NCI-H526 treated with DMSO at 0.1 percent for 48 hours (cell line): ENCODE measurements at places on chromosomes 13 and 19.

- peak; percentile 37 for DNase-seq
These were observed at the start of gene ELSPBP1 for GRCh38 chr19:47994209-47994802. ELSPBP1 (plus strand) TSS chr19:47994632; CDS start chr19:48008668, 14,036 bp downstream.

GRCh38 chr13:28451482-28452217 lies 43.3 kb downstream of the FLT1 start:
- DNase-seq, result no peak

DNA sequence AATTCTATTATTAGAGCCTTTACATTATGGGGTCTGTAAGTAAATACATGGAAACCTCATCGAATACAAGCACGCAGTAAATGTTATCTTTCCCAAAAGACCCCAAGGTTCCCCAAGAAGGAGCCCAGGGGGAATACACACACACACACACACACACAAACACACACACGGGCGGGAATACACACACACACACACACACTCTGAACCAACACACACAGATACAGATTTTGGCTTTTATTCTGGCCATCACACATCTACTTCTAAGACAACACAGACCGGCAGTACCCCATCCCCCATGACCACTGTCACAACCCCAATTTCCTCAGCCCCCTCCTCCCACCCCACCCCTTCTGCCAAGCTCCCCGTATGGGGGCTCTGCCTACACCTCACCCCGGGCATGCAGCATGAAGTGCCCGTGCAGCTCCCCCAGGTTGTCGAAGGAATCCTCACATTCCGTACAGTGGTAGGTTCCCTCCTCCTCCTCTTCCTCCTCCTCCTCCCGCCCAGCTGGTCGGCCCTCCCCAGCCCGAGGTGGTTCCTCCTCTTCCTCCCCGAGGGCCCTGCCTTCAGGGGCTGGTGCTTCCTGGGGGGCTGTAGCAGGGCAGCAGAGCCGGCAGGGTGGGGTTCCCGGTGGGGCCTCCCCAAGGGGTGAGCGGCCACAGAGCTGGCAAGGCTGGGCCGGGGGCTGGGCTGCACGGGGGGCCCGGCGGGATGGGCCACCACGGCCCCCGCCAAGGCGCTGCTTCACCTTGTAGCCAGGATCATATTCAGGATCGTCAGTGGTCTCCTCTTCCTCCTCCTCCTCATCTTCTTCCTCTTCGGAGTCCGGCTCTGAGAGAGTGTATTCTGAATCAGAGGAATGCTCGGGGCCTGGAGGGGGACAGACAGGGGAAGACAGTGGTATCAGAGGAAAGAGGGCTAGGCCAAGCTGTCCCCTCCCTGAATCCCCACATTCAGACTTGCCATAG lies 4.4 kb upstream of the SRRM5 start:
- no peak for DNase-seq

- no peak for DNase-seq
These were observed 17.9 kb downstream of the COG3 start for GRCh38 chr13:45482571-45483173.

DNA sequence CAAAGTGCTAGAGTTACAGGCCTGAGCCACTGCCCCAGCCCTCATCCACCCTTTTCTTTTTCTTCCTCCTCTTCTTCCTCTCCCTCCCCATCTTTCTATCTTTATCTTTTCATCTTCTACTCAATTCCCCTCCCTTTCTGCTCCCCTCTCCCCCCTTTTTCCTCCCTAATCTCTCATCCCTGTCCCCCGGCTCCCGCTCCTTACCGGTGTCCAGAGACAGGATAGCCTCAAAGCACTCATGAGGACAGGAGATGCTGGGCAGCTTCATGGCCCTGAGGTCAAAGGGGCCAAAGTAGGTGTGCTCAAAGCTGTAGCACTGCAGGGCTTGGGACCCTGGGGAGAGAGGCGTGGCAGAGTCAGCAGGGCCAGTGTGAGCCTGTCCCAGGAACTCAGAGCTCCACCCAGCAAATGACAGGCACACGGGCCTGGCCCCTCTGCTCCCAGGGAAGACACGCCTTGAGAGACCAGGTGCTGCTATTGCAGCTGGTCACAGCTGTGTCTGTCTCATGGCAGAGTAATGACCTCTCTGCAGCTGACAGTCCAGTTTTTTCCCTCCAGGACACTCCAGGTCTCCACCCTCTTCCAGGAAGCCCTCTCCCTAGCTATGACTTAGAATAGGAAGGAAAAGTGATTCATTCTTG lies 2.6 kb downstream of the LYPD5 start:
- no peak for DNase-seq

DNA sequence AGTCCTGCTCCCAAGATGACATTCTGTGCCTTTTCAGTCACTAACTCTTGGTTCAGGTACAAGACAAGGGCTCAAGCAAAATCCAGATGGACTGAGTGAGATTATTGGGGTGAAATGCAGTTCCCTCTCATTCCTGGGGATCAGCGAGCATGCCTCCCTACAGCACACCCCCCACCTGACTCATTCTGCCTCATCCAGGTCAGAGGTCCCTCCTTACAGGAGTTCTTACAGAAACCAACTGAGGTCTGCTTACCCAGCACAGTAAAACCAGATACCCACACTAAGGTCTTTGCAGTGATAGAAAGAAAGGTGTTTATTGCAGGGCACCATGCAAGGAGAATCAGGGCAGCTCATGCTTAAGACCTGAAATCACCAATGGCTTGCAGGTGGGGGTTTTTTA lies 21.6 kb upstream of the MRI1 start:
- no peak for DNase-seq

DNA sequence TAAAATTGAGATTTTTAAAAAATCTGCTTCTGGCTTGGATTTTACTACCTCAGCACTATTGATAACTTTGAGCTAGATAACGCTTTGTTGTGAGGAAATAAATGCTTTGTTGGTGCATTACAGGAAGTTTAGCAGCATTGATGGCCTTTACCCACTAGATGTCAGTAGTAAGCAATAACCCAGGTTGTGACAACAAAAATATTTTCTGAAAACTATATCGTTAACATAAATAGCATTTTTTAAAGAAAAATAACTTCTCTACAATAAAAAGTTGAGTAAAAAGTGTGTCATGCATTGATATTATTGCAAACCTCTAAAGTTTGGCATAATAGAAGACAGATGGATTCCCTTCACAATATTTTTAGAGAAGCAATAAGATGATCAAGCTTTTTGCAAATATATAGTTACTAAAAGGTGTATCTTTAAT lies 1246.5 kb downstream of the UQCRFS1 start:
- DNase-seq, result no peak

- DNase-seq, result no peak
These were observed 1421.5 kb upstream of the SPRY2 start for GRCh38 chr13:81762449-81762848.

DNA sequence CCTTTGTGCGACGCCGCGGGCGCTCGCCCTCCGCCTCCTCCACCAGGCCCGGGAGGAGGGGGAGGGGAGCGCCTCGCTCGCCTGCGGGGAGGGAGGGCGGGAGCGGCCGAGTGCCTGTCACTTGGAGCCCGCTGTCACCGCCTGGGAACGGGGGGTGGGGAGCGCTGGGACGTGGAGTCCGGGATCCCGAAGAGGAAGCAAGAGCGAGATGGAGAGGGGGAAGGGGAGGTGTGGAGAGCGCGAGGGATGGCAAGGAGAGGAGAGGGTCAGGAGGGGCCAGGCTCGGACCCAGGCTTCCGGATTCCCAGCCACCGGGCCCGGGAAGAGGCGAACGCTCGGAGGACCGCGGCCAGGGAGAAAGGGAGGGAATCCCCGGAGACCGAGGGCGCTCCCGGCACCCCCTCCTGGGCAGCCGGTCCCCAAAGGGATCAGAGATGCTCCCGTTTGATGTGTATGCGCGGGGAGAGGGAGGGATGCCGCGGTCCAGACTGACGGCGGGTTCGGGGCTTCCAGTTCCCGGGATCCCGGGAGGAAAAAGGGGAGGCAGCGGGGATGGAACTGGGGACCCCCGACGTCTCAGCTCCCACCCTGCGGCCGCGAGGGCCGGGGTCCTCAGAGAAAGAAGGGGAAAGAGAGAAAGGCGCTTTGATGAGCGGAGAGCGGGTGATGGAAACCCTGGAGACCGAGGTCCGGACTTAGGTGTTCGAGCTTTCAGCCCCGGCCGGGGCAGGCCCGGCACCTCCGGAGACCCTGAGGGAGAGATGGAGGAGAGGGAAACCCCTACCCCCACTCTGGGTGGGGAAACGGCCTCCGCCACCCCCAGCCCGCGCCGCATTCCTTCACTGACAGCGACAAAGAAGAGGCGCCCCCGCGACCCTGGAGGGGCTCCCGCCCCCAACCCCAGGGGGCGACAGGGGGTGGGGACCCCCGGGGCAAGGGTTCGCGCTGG lies 4.7 kb upstream of the DPF1 start:
- DNase-seq, result no peak

DNA sequence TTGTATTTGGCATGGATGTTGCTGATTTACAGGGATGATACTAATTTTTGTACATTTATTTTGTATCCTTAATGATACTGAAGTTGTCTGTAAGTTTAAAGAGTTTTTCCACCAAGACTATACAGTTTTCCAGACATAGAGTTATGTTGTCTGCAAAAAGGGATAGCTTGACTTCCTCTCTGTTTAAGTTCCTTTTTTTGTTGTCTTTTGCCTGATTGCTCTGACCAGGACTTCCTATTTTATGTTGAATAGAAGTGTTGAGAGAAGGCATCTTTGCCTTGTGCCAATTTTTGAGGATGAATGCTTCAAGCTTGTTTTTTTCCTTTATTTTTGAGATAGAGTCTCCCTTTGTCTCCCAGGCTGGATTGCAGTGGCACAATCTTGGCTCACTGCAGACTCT lies 36.8 kb upstream of the ZNF681 start:
- no peak for DNase-seq

GRCh38 chr13:72383646-72384045 lies 343.8 kb downstream of the MZT1 start:
- no peak for DNase-seq

DNA sequence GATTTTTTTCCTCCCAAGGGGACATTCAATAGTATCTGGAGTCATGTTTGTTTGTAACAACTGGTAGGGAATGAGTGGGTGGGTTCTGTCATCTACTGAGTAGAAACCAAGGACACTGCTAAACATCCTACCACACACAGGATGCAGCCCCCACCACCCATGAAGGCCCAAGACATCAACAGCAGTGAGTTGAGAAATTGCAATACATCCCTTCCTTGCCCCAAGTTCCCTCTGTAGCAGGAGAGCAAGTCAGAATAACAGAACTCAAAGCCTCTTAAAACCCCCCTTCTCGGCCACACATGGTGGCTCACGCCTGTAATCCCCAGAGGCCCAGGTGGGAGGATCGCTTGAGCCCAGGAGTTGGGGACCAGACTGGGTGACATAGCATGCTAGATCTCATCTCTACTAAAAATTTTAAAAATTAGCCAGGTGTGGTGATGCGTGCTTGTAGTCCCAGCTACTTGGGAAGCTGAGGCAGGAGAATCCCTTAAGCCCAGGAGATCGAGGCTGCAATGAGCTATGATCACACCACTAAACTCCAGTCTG lies 2.4 kb upstream of the CYP2F1 start:
- no peak for DNase-seq

GRCh38 chr13:91111476-91112200 lies 235.8 kb upstream of the MIR17HG start:
- DNase-seq, result no peak

GRCh38 chr13:51626749-51627148 lies 42.5 kb downstream of the WDFY2 start:
- no peak for DNase-seq

DNA sequence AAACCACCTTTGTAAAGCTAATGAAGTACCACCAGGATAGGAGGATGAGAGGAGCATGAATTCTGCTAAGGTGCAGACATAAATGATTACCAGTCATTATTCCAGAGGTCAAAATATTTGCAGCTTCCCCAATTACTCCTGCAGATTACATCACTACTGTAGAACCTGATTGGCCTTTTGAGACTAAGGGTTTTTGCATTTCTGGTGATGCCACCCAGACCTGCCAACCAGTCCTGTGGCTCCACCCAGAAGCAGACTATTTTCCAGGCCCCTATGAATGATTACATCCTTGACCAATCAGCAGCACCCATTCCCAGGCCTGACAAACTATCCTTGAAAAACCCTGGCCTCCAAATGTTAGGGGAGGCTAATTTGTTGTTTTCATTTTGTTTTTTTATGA lies 11.2 kb upstream of the KCNC3 start:
- DNase-seq, result no peak

DNA sequence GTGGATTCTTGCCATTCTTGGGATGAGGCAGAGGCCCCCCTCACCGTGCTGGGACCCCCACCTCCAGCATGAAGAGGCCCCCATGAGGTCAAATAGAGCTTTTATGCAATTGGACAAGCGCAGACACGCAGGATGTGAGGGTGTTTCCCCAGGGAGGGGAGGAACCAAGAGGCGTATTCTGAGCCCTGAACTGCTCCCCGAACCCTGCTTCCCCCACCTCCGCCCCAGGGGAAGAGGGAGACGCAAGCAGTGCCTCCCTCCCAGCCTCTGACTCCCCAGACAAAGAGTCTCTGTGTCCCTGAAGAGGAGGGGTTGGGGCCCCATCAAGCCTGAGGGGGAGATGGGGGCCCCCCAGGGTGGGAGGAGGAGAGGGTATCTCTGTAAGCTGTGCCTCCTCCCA lies 1.3 kb upstream of the RDH8 start:
- DNase-seq, result no peak

DNA sequence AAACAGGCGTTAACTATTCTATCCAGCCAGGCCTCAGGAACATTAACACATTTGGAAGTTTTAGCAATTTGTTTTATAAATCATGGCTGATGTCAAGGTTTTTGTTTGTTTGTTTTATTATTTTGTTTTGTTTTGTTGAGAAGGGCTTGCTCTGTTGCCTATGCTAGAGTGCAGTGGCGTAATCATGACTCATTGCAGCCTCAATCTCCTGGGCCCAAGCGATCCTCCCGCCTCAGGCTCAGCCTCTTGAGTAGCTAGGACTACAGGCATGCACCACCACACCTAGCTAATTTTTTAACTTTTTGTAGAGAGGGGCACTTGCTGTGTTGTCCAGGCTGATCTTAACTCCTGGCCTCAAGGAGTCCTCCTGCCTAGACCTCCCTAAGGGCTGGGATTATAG lies 28.3 kb downstream of the NUP58 start:
- DNase-seq, result no peak

DNA sequence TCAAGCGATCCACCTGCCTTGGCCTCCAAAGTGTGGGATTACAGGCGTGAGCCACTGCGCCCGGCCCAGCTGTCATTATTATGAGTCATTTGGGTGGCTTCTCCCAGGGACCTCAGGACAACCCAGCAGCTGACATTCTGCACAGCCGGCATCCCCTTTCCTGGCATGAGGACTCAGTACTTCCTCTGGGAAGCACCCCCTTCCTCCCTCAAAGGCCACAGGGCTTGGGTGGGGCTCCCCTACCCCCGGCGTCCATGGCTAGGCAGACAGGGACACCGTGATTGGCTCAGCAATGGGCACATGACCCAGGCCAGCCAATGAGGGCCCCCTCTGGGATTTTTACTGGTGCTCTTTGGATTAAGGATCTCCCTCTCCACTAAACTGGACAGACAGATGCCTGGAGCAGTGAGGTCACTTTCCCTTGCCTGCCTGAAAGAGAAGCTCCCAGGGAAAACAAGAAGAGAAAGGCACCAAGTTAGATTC lies 6.0 kb downstream of the KANK2 start:
- DNase-seq, result no peak

GRCh38 chr19:14412324-14412995 lies 6.7 kb downstream of the DDX39A start:
- DNase-seq, result no peak
